ENCODE measurements at places on chromosomes 5 and 9.

GRCh38 chr9:74643303-74643923 lies 146.3 kb downstream of the RORB start:
- no peak for DNase-seq

DNA sequence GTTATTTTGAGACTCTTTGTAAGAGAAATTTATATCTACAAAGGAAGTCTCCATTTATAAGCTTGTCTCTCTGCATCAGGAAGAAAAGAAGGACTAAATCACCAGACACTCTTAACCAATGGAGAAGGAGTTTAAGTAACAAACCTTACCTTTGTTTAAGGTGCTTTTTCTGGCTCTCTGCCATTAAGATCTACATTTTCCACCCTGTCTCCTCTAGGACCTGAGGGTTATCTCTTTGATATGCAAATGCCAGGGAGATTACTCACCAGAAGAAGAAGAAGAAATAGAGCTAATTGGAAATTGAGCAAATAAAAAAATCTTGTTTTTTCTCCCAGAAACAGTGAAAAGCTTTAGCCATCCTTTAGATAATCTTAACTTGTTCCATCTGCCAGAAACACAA lies 60.9 kb downstream of the CDKN2A start:
- no peak for DNase-seq

DNA sequence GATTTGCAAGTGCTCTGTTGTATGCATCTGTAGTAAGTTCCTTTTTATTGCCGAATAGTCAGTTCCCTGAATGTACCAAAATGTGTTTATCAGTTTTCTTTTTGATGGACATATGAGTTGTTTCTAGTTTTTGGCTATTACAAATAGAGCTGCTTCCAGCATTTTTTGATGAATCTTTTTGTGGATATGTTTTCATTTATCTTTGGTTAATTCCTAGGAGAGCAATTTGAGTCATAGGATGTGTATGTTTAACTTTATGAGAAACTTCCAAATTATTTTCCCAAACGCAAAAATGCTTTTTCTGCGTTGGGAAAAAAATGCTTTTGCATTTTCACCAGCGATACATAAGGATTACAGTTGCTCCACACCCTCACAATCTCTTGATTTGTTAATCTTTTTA lies 287.7 kb downstream of the FER start:
- no peak for DNase-seq

DNA sequence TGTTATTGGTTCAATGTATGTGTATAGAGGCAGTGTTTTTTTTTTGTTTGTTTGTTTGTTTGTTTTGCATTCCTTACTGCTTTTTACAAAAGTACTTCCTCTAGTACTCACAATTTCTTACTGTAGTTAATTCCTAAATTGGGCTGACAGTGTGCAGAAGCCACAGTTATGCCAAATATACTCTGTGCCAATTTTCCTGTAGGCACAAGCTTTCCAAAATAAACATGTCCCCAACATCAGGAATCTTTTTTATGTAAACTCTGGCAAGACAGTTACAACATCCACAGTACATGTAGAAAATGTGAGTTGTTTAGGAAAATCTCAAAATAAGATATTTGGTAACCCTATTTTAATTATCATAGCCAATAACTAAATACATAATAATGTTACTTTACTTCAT lies 161.6 kb upstream of the TSLP start:
- no peak for DNase-seq

Measured in head of caudate nucleus (tissue), 42 donors.